ENCODE measurements at places on chromosomes 13 and 19.

DNA sequence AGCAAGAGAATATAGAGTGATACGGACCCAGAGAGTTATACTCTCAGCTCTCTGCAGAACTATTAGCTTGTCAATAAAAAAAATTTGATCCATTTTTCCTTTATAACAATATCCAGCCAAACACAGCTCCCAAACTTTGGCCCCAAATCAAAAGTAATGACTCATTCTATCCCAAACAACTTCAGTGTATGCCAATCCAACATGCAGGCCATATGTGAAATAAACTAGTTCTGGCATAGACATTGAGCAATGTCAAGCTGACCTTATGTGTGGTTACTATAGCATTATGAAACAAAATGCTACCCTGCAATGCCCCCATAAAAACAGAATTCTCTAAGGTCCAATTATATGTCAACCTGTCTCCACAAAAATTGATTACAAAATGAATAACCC lies 209.5 kb downstream of the DNAJC15 start:
- no peak for DNase-seq

DNA sequence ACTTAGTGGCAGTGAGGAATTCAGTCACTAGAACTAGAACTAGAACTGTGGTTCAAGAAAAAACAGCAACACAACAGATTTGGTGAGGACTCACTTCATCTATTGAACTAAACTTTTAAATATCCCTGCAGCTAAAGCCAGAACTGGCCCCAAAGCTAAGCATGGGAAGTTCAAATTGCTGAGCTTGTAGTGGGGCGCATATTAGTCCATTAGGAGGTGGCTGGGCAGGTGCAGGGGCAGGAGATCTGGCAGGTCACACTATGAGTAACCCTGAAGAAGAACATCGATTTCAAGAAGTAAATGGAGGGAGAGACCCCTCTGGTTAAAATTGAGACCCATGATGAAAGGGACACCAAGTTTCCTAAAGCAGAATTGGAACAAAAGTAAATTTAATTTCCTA lies 73.8 kb upstream of the UBAC2 start:
- DNase-seq = no peak

GRCh38 chr19:38850436-38850975 lies 720 bp upstream of the HNRNPL start:
- peak; percentile 97 for DNase-seq

GRCh38 chr19:45523642-45524256 lies 16.5 kb downstream of the VASP start:
- peak; percentile 74 for DNase-seq

DNA sequence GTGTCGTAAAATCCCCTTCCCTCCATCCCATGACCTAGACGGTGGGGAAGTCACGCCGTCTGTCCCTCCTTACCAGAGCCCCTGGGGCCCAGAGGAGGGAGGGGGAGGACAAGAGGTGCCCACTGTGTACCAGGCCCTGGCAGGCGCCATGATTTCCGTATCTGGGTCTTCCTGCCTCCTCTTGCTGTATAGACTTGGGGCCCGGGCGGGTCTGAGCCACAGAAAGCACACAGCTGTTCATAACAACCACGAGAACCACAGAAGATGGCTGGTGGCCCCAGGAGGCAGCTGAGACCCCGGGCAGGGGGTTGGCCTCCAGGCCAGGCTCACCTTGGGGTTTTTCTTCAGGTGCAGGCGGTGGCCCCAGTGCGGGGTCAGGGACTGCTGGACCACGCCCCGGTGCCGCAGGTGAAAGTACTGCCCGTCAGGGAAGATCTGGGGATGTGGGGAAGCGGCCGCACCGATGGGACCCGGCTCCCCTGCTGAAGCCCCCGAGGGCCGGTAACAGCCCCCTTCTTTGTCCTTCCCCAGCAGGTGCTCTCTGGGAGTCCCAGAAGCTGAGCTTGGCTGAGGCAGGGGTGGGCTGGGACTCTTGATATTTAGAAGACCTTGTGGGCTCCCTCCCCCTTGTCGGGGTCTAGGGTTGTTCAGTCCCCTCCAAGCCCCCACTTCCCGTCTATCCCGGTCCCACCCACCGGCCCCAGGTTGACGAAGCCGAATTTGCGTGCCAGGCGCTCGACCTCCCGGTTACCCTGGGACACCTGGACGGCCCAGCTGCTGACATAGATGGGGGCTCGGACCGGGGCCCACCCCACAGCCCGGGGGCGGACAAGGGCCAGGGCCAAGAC lies 463 bp downstream of the PCSK4 start:
- no peak for DNase-seq

GRCh38 chr19:33413426-33413725 lies 39.9 kb downstream of the CEBPG start:
- DNase-seq = no peak

DNA sequence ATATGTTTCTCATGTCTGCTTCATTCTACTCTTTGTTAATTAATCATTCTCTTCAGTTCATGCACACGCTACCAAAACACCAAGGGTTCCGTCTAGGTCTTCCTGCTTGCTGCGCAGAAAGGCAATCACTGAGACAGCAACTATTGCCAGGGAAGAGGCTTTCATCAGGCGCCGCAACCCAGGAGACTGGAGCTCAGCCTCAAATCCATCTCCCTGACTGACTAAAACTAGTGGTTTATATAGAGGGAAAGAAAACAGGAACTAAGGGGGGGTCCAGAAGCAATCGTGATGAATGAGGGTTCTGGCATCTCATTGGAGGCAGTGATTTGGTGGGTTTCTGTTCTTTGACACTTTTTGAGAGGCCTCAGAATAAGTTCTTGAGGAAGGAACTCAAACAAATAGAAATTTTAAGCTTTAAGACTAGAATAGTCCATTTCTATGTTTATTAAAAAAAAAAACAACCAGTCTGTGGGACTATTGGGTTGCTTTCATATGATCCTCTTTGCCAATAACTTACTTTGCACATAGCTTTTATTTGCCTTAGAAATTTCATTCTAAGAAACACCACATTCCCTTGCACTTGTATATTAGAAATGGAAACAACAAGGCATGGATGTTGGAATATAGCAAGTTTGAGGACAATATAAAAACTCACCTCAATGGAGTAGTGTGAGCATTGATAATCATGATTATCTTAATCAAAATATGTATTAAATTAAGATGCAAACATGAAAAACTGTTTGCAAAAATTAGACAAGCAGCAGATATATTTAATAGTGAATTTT lies 691.2 kb upstream of the GPC6 start:
- DNase-seq = no peak

GRCh38 chr13:110046811-110047210 lies 260.1 kb downstream of the COL4A1 start:
- DNase-seq = no peak

GRCh38 chr19:48271531-48272151 lies 1.8 kb downstream of the ZNF114 start:
- no peak for DNase-seq

- no peak for DNase-seq
Measured at GRCh38 chr13:94851576-94851975, 139.2 kb upstream of the SOX21 start.
